T-helper 17 cell (primary cell): ENCODE measurements at places on chromosomes 4 and X. TPM values are rescaled to one million over a fixed set of nuclear protein-coding genes. Genes with fewer than 3 reads are reported as not detected.

HTATSF1 gene
- total RNA-seq, result 35.9 TPM

NLRP2B gene
- total RNA-seq, result not detected

CXorf38 gene
- total RNA-seq, result 17.4 TPM

TCEAL7 gene
- not detected for total RNA-seq

CCDC160 gene
- not detected for total RNA-seq

SLC9B1 gene
- total RNA-seq, result 1.4 TPM

CFAP299 gene
- not detected for total RNA-seq

UGT2B10 gene
- not detected for total RNA-seq

HMX1 gene
- not detected for total RNA-seq

GK2 gene
- not detected for total RNA-seq
